ENCODE measurements at places on chromosomes 16 and 17.

- no peak for DNase-seq
Observed at GRCh38 chr17:58760248-58760647, 4.6 kb downstream of the PPM1E start.

- DNase-seq = no peak
Observed at GRCh38 chr16:86758932-86759331, 180.6 kb downstream of the FOXL1 start.

GRCh38 chr16:83348991-83349390 is 458.8 kb upstream of the HSBP1 start:
- no peak for DNase-seq

DNA sequence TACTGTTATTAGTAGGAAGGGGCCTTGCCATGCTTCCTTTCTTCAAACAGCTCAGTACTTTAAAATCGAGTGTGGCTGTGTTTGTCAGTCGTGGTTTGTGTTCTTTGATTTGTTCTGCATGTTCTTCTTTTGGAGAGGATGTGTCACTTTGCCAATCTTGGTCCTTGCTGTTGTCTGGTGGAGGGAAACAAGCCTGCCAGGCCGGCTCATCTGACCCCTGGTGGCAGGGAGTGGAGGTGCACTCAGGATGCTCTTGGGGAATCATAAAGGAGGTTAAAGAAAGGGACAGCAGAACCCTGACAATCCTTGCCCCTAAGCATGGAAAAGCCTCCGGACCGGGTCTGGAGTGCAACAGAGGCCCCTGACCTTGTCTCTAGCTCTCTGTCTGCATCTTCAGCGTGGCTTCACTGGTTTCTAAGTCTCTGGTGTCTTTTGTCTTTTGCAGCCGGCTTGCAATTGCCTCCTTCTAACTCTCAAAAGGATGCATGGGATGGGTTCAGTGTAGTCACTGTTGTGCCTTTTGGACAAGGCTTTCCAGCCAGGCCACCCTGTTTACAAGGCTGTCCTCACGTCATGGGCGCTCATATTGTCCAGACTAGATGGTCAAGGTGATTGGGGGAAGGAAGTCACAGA is 135.8 kb downstream of the WWOX start:
- DNase-seq = peak; percentile 49

DNA sequence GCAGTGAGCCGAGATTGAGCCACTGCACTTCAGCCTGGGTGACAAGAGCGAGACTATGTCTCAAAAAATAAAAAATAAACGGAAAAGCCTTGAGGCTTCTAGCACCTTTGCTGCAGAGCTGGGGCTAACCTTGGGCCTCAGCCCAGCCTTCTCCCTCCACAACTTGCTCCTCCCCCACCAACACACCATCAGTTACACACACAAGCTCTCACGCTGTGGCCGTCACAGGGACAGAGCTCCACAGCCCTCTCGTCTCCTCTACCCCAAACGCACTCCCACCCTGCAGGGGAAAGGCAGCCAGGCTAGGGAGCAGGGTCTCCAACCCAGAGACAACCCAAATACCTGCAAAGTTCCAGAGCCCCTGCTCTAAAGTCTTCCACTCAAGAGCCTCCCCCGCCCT is 22.0 kb upstream of the MRPS23 start:
- no peak for DNase-seq

GRCh38 chr17:18994631-18995030 is 9.9 kb downstream of the FAM83G start:
- DNase-seq = no peak
